Stimulated activated naive CD4-positive, alpha-beta T cell (primary cell): ENCODE measurements at places on chromosomes 7 and 10.
A peak's percentile ranks its signal among the peaks of the same experiment; 100 is the strongest.

GRCh38 chr10:86077871-86078638, 288.5 kb downstream of the GRID1 start:
- no peak for DNase-seq

DNA sequence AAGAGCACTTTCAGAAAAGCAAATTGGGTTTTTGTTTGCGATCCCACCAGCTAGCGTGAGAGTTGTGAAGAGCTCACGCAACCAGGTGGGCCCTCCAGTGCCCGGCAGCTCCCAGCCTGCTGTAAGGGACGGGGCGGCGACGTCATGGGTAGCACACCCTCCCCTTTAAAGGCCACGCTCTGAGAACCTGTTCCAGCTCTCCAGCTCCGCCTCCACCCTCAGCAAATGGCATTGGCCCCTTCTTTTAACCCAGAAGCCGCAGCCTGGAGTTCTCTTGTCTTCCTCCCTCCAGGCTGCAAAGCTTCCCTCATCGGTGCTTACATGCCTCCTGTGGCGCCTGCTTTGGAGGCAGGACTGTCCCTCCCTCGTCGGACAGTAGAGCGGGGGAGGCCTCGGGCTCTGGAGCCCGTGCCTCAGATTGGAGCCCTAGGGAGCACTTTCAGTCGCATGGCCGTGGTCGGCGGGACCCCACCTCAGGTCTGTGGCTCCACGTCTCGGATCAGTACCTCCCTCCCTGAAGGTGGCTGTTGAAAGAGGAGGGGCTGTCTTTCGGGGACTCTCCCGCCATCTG, 32.9 kb downstream of the WIPI2 start:
- DNase-seq: no peak

- no peak for DNase-seq
These were observed 384 bp upstream of the TMEM229A start for GRCh38 chr7:124033095-124033806.

DNA sequence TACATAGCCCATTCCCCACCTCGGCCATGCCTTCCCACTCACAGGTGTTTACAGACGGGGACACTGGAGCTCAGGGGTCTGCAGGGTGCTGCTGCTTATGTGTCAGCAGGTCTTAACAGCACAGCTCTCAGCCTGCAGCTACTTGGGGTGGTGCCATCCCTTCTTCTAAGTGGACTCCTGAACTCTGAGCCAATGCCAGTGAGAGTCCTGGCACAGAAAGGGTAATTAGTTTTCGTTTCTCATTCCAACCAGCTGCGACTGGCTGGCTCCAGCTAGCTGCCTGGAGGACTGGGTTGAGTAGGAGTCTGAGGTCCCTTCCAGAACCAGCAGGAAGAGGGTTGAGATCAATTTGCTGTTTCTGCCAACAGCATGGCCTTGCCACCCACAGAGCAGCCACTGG, 88.3 kb upstream of the AGK start:
- DNase-seq: no peak

DNA sequence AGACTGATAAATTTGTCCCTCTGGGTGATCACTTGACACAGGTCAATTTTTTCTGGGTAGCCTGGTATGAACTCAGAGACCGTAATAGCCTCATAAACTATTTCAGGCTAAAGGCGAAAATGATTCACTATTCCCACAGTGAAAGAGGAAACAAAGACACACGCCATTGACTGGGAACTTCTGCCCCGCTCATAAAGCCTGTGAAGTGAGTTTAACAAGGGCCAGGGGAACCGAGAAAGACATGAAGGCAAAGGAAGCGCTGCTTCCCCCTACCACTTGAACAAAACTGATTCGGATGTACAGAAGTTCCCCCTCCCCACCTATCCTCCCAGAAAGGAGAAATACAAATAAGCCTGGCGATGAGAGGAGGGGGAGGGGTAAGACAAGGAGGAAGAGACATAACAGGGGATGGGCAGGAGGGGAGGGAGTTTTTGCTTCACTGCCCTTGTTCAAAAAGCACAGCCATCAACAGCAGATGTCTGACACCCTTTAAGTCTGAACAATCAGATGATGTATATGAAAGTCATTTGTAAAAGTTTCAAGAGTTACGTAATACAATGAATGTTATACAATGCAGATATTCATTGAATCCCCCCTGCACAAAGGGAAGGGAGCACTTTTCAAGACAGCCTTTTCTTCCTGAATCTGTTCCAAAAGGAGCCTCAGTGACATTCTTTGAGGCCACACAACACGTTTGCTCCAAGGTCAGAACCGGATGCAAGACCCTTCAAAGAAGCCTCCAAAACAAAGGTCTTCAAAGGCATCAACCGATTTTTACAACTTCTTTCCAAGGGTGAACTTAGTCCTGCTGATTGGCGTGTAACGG, 734 bp downstream of the ABCB4 start:
- no peak for DNase-seq

DNA sequence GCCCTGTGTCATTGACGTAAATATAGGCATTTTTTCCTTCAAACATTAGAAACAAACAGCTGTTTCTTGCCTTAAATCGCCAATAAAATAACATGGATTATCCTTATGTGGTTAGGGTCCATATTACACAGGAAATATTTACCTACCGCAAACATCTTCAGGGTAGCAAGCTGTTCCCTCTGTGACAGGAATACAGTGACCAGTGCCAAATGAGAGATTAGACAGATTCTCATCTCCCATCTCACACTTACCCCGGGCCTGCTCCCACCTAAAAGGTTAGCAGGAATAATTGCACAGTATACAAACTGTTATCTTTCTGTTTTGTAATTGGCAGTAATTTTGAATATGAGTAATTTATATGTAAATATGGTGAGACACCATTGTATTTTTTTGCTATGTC, 16.5 kb downstream of the MKI67 start:
- no peak for DNase-seq

DNA sequence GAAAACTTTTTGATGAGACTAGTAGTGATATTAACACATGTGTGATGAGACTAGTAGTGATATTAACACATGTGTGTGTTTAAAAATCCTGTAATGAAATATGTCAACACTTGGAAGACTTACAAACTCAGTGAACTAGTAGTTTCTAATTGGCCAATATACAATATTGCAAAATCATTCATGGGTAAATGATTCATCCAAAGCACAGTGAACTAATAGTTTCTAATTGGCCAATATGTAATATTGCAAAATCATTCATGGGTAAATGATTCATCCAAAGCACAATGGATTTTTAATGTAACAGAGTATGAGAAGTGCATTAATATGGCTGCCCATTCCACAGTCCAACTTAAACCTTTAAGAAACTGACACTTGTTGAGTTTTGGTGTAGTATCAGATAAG, 77.8 kb downstream of the ATAD1 start:
- DNase-seq: no peak

- DNase-seq: no peak
These were observed 299.7 kb downstream of the PLXDC2 start for GRCh38 chr10:20115894-20116293.

GRCh38 chr7:47402941-47403866, 178.7 kb downstream of the TNS3 start:
- no peak for DNase-seq

DNA sequence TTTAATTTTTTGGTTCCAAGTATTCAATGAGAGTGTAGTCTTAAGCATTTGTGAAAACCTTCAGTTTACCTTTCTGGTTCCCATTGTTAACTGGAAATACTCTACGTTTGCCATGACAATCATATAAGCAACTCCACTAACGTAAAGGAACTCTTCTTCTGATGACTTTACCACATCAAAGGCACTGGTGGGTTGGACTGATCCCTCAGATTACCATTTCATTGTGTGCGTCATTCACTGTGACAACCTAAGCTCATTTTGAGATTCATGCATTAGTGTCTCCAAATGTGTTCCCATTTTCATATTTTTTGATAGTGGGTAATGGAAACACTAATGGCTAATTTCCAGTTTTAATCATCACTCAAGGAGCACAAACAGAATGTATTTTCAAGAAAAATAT, 119.9 kb upstream of the COL1A2 start:
- no peak for DNase-seq

DNA sequence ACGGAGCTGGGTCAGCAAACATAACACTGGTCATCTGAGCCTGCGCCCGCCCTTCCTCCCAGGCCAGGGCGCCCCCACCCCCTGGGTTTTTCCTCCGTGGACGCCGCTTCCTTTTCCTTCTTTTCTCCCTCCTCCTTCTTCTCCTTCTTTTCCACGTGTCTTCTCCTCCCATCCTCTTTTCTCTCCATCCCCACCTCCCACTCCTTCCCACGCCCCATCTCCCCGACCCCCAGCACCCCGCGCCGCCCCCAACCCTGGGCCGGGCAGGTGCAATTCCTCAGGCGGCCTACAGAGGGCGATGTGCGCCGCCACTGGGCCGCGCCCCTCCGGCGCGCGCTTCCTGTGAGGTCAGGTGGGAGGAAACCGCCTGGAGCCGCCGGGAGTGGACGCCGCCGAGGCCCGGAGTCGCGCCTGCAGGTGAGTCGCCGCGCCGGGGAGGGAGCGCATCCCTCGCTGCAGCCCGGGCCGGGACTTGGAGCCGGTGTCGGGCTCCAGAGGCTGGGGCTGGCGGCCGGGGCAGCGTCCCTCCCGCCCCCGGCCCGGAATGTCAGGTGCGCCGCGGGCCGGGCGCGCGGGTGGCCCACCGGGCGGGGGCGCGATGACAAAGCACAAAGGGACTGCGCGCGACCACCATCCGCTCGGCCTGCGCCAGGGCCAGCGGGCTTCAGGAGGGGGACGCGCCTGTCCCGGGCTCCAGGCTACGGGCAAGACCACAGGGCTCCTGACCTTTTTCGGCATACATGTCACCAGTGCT, at the start of gene FAM241B:
TSS of gene FAM241B (plus strand) at position 351 of the 754 bp plus-strand sequence. CDS start 1,497 bp downstream, outside the sequence.
- DNase-seq: peak; percentile 83

GRCh38 chr10:106771154-106771553, 393.4 kb downstream of the SORCS1 start:
- no peak for DNase-seq

DNA sequence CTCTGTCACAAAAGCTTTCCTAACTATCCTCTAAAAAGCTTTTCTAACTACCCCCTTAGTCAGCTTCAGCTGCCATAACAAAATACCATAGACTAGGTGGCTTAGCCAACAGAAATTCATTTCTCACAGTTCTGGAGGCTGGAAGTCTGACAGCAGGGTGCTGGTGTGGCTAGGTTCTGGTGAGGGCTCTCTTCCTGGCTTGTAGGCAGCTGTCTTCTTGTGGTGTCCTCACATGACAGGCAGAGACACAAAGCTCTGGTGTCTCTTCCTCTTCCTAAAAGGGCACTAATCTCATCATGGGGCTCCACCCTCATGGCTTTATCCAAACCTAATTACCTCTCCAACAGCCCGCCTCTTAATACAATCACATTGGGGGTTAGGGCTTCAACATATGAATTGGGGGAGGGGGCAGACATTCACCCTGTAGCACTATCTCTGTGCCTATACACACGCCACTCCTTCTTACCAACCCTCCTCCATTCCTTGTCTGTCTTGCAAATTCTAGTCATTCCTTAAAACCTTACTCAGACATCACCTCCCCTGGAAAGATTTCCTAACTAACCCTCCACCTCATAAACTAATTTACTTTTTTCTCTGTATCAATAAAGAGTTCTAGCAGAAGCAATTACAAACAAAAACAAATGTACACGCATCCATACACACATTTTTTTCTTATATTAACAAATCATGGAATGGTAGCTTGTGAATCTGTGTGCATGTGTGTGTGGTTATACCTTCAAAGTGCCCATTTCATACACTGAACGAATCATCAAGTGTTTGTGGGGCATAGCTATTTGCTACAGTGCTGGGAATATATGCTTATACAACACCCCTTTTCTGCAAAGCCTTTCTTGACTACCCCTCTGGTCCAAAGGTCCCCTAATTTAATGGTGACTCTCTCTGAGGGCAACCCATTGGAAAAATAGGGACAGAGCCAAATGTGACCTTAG, 26.4 kb downstream of the RHOBTB1 start:
- DNase-seq: no peak

- DNase-seq: no peak
These were observed 19.8 kb upstream of the UMAD1 start for GRCh38 chr7:7620644-7621210.

DNA sequence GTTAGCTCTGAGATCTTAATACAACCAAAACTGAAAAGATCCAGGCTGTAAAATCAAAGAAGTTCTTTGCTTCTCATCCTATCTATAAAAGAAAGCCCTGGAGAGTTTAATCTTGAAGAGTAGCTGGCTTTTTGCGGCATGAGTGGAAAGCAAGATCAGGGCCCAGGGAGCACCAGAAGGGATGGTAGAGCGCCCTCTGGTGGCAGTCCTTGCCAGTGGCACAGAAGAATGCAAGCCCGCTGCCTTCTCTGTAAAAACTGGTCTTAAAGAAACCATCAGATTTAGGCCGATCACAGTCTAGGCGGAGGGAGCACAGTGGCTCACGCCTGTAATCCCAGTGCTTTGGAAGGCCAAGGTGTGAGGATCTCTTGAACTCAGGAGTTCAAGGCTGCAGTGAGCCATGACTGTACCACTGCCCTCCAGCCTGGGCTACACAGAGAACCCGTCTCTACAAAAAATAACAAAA, 35.6 kb downstream of the CPN1 start:
- DNase-seq: peak; percentile 71

DNA sequence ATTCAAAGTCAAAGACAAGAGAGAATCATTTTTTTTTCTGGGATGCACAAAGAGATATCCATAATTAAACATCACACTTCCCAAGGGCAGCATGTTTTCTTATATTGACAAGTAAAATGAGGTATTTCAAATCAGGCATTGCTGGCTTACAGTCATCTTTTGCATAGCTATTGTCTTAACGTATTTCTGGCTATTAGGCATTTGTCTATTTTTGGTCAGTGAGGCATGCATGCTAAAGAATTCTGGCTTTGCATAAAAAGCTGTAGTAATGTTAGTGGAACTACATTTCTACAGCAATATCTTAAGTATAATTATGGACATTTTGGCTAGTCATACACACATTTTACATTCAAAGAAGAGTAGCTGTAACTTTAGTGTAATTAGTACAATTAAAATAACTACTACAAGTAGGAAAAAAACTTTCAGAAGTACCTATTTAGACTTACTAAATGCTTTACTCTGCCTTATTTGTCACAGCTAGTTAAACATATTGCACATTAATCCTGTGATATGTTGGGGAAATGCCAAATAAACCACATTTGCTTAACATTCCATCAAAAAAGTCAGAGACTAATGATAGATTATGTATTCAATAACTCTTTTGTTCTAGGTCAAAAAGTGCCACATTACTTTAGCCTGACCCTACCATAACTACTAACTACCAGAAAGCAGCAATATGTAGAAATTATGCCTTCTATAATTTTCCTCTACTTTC, 76.4 kb downstream of the RELN start:
- no peak for DNase-seq

- peak; percentile 29 for DNase-seq
These were observed 316.5 kb downstream of the ADARB2 start for GRCh38 chr10:1420661-1421362.

GRCh38 chr10:51137756-51138529, 63.7 kb downstream of the PRKG1 start:
- no peak for DNase-seq

GRCh38 chr7:142348921-142349405, 91.1 kb upstream of the PRSS58 start:
- DNase-seq: no peak
